ENCODE measurements at places on chromosomes 2 and 18. TPM values are rescaled to one million over a fixed set of nuclear protein-coding genes. Genes with fewer than 3 reads are reported as not detected.

- H3K4me3 ChIP-seq, result no peak overlapping the region
- no peaks in the 10 kb centered on the region for H3K36me3 ChIP-seq
- no peak overlapping the region for H3K27ac ChIP-seq
- peaks cover 33% of the 10 kb centered on the region for H3K4me1 ChIP-seq
- DNase-seq, result no peak
Observed at GRCh38 chr18:13566941-13567746, 159.2 kb downstream of the FAM210A start.

GRCh38 chr2:111117598-111118480, 2.9 kb upstream of the BCL2L11 start:
- H3K4me3 ChIP-seq, result no peak overlapping the region
- H3K27ac ChIP-seq, result no peak overlapping the region
- peaks cover 25% of the 10 kb centered on the region for H3K4me1 ChIP-seq
- DNase-seq, result peak; percentile 41
- no peaks in the 10 kb centered on the region for H3K36me3 ChIP-seq
- H3K27me3 ChIP-seq, result peaks cover 7% of the 10 kb centered on the region

- H3K4me1 ChIP-seq, result peaks cover 10% of the 10 kb centered on the region
- no peak overlapping the region for H3K4me3 ChIP-seq
- no peak for DNase-seq
- H3K27ac ChIP-seq, result peak overlapping the region; percentile 53
- no peaks in the 10 kb centered on the region for H3K27me3 ChIP-seq
Observed at GRCh38 chr2:48433682-48434081, 96.3 kb upstream of the STON1 start.

Gene TNFRSF11A
- 9.0 TPM for total RNA-seq

Gene KIF5C
- 2.4 TPM for total RNA-seq
